ENCODE measurements at places on chromosomes 11 and 22.

- no peak for DNase-seq
These were observed 41.8 kb downstream of the OSBPL5 start for GRCh38 chr11:3123305-3123704.

- no peak for DNase-seq
These were observed 11.8 kb downstream of the SMPD1 start for GRCh38 chr11:6402061-6402470.

- DNase-seq, result no peak
These were observed 1.6 kb downstream of the NR1H3 start for GRCh38 chr11:47259232-47259977.

- DNase-seq, result no peak
These were observed 24.9 kb downstream of the UBE2L3 start for GRCh38 chr22:21592422-21592821.

DNA sequence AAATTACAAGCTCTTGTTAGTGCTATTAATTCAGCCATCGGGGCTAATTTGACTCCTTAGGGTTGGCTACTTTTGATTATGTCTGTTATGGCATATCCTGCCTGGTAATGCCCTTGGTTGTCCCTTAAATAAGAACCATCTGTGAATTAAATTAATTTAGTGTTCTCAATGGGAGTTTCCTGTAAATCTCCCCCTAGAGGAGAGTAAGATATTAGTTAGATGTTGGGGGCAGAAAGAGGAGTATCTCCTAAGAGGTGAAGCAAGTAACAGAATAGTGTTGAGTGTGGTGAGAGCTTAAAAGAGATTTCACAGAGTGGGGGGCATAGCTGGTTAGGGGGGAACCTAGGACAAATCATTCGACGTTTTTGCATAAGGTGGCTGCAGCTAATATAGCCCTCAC is 1126.9 kb downstream of the JRKL start:
- no peak for DNase-seq

DNA sequence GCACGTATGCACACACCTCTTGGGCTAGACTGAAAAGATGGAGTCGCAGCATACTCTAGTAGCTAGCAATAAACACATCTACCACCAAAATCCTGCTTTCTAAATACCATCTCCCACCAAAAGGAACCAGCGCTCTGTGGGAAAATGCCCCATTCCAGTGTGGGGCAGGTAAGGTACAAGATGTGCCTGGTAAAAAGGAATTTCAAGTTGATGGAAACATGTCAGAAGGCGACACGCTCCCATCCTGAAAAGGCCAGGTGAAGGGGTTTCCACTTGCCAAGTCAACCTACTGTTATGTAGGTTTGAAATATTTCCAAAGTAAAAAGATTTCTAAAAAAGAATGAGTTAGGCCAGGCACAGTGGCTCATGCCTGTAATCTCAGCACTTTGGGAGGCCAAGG is 8.8 kb downstream of the DGCR2 start:
- no peak for DNase-seq

GRCh38 chr22:21758091-21758864 is 22.7 kb upstream of the YPEL1 start:
- no peak for DNase-seq

GRCh38 chr11:66087148-66087908 is 17.3 kb downstream of the PACS1 start:
- no peak for DNase-seq

- DNase-seq, result no peak
These were observed 49.3 kb upstream of the OR5P2 start for GRCh38 chr11:7846003-7846402.

- DNase-seq, result no peak
These were observed 1341.8 kb downstream of the TBC1D22A start for GRCh38 chr22:48104102-48104738.

DNA sequence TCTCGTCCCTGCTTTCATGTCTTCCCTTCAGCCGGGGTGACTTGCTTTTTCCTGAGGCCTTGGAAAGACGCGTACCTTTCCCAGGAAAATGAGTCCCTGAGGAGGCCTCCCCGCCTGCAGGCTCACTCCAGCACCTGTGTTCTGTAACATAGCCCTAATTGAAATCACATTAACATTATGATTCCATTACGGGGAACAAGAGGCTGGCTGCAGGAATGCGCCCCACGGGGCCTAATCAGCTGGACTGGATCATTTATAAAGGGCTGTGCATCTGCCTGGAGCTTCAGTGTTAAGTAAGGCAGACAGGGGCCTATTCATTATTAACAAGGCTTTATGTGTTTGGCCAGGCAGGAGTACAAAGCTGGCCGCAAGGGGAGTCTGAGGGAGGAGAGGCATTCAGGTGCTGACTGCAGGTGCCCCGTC is 41.9 kb upstream of the TSPAN18 start:
- DNase-seq, result no peak

GRCh38 chr11:30725645-30726195 is 139.6 kb upstream of the MPPED2 start:
- DNase-seq, result no peak

DNA sequence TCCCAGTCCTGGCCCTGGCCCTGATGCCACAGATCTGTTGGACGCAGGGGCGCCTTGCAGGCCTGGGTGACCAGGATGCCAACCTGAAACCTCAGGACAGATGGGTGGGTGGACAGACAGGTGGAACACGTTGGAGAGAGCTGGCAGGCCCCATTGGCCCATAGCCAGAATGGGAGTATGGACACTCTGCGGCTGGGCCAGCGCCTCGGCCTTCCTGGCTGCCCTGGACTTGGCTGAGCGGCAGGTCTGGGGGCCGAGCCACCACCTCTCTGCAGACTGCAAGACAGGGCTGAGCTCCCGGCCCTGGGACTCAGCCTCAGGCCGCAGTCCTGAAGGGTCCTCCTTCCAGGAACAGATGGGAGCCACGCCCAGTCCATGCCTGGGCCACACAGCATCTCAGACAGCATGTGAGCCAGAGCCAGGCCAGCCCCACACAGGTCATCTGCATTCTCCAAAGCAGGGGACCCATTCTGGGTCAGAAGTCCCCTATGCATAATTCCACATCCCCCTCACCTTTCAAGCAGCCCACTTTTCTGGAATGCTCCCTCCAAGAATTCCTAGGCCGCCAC is 14.1 kb downstream of the WNT7B start:
- no peak for DNase-seq

DNA sequence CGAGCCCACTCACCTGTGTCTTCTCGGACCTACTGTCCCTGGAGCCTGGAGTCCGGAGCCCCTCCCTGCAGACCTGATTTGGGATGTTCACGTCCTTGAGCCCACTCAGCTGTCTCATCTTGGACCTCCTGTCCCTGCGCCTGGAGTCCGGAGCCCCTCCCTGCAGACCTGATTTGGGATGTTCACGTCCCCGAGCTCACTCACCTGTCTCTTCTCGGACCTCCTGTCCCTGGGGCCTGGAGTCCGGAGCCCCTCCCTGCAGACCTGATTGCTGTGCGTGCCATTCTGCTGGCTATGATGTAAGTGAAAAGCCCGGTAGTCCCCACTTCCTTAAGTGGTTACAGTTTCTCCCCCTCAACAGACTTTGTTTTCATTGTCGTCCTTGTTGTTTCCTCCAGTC is 867.1 kb downstream of the BRD1 start:
- no peak for DNase-seq

DNA sequence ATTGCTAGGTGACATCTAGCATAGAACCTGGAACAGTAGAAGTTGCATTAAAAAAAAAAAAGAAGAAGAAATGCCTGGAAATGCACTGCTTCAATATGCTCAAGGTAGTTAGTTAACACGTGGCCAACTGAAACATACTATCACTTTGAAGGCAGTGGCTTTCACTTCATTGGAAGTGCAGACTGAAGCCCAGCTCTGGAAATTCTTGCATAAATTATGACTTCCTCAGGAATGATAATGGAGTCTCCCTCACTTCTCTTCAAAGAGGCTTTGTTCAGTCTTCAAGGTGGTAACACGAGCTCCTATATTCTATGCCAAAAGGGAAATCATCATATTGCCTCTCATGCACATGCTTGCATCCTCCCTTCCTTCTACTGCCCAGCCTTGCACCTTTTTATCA is 715.9 kb upstream of the API5 start:
- no peak for DNase-seq

- no peak for DNase-seq
These were observed 23.6 kb upstream of the PAMR1 start for GRCh38 chr11:35548925-35549561.

- DNase-seq, result no peak
These were observed 273.7 kb downstream of the DDX10 start for GRCh38 chr11:108938604-108939003.

- DNase-seq, result no peak
These were observed 36.1 kb downstream of the LARGE1 start for GRCh38 chr22:33883961-33884808.

GRCh38 chr11:18836417-18836816 is 44.8 kb upstream of the PTPN5 start:
- no peak for DNase-seq

GRCh38 chr11:113531083-113531482 is 55.9 kb upstream of the DRD2 start:
- no peak for DNase-seq

- DNase-seq, result no peak
These were observed 5.4 kb upstream of the TXN2 start for GRCh38 chr22:36486619-36487384.

DNA sequence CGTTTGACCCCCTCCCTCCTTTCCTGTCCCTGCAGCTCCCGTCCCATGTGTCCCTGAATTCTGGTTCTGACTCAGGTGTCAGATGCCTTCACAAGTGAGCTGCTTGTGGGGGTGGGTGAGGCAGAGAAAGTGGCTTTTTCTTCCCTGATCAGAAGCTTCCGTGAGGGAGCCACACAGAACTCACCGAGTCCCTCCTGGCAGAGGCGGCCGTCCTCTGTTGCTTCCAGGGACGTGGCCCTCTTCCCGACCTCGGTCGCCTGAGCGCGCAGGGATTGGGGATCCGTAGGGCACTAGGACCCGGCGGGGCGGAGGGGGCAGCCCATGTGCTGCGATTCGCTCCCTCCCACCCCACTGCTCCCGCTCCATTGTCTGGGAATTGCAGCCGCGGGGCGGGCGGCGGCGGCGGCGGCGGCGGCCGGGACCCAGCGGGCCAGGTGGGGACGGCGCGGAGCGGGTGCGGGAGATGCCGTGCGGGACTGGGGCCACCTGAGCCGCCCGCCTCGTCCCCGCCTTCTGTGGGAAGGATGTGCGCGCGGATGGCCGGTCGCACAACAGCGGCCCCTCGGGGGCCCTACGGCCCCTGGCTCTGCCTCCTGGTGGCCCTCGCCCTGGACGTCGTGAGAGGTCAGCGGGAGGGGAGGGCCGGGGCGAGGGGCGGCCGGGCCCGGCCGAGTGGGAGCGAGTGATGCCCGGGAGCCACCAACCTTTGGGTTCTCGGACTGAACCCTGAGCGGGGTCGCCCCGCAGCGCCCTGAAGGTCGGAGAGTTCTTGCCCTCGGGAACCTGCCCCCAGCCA is at the start of gene TMEM132A:
Gene TMEM132A, plus strand, starts transcription at position 351 of the 796 bp plus-strand sequence. Its CDS starts 174 bp downstream, at position 525.
- DNase-seq, result no peak

DNA sequence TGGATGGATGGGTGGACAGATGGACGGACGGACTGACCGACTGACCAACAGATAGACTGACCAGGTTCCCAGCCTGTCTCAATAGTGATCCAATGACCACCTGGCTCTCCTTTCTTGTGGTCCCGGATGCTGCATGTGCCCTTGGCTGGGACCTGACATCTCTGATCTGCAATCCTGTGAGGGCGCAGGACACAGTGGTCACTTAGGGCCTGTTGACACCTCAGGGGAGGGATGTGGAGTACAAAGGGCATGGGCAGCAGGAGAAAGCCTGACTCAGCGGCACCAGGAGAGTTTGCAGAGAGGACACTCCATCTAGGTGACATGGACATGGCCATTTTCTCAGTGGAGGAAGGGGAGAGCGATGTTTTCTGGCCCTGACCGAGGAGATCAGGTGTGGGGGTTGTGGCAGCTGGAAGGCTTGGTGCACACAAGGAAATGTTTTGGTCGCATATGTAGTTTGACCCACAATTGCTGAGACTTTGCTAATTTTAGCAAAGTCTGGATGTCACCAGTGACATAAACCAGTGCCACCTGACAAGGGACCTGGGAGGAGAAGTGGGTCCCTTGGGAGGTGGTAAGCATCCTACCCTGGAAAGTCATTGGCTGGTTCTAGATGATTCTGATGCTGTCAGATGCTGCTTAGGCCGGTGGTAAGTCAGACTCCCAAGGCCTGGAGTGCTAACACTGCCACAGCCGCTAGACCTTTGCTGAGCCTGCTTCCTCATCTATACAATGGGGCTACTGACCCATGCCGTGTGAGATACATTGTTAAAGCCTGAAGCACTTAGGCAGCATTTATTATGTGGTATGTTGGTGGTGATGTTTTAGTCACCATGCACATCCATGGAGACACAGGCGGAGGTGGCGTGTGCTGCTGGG is 50.7 kb downstream of the CD82 start:
- DNase-seq, result no peak

DNA sequence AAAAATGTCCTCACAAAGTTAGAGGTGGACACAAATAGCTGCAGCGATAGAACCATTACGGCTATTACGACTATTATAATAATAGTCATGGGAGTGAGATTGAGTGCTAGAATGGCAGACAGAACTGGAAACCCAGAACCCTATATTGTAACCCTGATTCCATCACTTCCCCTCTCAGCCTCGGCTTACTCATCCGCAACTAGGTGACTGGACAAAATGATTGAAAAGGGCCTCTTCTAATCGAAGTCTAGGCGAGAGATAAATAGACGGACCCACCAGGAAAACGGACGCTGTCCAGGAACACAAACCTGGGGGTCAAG is 629 bp downstream of the PSMA1 start:
- no peak for DNase-seq

GRCh38 chr11:8328231-8328794 is 64.6 kb upstream of the LMO1 start:
- DNase-seq, result no peak

GRCh38 chr22:20015971-20016733 is 471 bp downstream of the ARVCF start:
- DNase-seq, result no peak

GRCh38 chr11:640021-640706 is 3.1 kb downstream of the DRD4 start:
- no peak for DNase-seq

- no peak for DNase-seq
These were observed 76.3 kb downstream of the FAM168A start for GRCh38 chr11:73521621-73522020.

DNA sequence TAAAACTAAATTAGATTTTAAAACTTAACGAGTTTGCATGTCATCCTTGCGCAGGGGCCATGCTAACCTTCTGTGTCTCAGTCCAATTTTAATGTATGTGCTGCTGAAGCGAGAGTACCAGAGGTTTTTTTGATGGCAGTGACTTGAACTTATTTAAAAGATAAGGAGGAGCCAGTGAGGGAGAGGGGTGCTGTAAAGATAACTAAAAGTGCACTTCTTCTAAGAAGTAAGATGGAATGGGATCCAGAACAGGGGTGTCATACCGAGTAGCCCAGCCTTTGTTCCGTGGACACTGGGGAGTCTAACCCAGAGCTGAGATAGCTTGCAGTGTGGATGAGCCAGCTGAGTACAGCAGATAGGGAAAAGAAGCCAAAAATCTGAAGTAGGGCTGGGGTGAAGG is 10.6 kb downstream of the LIMK2 start:
- DNase-seq, result no peak

Measured in cortex of kidney (tissue), 1 donor.